ENCODE measurements at places on chromosomes 12 and 14.

- no peak for DNase-seq
These were observed 104.7 kb upstream of the RAP1B start for GRCh38 chr12:68505970-68506369.

DNA sequence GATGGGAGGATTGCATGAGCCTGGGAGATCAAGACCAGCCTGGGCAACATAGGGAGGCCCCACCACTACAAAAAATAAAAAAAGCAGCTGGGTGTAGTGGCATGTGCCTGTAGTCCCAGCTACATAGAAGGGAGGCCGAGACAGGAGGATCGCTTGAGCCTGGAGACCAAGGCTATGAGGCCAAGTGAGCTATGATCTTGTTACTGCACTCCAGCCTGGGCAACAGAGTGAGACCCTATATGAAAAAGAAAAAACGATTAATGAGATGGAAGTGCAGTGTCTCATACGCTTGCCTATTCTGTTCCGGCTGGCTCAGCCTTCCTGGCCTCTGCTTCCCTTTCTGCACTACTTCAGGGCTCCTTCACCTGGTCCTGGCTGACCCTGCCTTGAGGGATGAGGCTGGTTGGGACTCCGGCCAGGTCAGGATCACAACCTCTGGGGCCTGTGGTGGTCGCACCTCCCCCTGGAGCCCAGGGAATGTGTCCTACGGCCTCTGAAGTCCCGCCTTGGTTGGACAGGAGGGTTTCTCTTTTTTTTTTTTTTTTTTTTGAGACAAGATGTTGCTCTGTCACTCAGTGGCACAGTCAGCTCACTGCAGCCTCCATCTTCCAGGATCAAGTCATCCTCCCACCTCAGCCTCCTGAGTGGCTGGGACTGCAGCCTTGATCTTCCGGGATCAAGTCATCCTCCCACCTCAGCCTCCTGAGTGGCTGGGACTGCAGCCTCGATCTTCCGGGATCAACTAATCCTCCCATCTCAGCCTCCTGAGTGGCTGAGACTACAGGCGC lies 10.7 kb downstream of the TEDC1 start:
- DNase-seq: no peak

GRCh38 chr12:56834886-56835285 lies 71.8 kb downstream of the HSD17B6 start:
- DNase-seq: no peak

- DNase-seq: peak; percentile 74
These were observed 24.6 kb upstream of the TMPO start for GRCh38 chr12:98490501-98491453.

DNA sequence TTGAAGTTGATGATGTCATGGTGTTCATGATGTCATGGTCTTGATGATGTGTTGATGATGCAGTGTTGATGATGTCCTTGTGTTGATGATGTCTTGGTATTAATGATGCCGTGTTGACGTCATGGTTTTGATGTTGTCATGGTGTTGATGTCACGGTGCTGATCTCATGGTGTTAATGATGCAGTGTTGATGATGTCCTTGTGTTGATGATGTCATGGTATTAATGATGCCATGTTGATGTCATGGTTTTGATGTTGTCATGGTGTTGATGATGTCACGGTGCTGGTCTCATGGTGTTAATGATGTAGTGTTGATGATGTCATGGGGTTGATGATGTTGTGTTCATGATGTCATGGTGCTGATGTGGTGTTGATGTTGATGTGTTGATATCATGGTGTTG lies 48.0 kb upstream of the RIMBP2 start:
- no peak for DNase-seq

GRCh38 chr12:109588461-109589239 lies 15.1 kb downstream of the MVK start:
- no peak for DNase-seq

- DNase-seq: no peak
These were observed 10.6 kb upstream of the KITLG start for GRCh38 chr12:88590851-88591250.

All from activated CD4-positive, alpha-beta T cell treated with anti-CD3 and anti-CD28 coated beads for 24 hours (primary cell).